ENCODE measurements at places on chromosomes 11 and 22.

DNA sequence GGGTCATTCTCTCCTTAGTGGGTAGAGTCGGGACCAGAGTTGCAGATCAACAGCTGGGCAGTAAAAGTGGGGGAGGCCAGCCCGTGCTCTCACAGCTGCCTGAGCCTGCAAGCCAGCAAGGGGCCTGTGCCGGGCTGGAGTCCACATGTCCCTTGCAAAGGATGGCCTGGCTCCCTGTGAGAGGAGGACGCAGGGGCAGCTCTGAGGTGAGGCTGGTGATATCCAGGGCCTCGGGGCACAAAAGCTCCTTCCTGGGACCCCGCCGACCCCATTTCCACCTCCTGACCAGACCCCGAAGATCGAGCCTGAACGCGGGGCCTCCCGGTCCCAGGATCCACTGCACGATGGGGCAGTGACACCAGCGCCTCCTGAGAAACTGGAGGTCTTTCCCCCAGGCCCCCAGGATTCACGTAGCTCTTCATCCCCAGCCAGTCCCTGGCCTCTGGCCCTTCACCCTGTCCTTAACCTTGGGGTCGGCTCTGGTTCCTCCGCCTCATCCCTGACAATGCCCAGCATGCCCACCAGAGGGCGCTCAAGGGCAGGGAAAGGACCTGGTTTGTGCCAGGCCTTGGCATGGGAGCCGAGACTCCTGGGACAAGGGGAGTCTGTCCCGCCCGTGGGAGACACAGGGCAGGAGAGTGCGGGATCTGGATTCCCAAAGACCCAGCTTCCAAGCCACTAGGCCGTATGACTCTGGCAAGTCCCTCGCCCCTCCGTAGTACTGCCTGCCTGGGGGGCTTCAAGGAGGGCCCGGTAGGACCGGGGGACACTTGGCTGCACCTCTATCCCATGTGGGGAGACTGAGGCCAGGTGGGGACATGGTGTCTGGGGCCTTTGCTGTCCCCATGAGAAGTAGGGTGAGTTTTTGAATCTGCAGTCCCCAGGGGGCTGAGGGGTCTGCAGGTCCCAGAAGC is 17.8 kb upstream of the WNT7B start:
- peak; percentile 79 for DNase-seq

DNA sequence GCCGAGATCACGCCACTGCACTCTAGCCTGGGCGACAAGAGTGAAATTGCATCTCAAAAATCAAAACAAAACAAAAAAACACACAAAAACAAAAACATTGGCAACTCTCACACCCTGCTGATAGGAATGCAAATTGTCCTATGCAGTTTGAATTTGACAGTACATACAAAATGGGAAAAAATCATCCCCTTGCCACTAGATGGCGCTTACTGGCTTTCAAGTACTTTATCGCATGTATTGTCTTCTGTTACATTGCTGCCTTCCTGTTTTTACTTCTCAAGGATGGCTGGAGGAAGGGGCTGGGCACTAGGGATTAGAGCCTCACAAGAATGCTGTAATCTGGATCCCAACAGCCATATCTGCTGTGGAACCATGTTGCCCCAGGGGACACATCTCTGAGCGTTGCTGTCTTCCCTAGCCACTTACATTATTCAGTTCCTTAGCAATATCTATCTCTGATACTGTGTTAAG is 59.4 kb upstream of the A4GALT start:
- DNase-seq = peak; percentile 43

DNA sequence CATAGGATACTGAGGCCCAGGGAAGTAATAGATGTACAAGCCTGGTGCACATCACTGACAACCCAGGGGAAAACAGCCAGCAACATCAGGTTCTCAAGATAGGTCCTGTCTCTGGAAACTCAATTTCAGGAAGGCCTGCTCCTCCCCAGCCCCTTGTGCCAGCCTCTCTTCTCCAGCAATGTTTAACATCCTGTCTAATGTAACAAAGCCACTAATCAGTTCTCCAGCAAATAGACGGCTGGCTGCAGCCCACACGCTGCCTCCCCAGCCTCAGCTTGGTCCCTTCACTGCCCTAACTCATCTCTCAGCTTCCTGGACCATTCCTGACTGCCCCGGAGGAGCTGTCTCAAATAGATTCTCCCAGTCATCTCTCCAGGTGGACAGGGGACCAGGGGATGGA is 37.8 kb downstream of the RPL27A start:
- DNase-seq = no peak

- DNase-seq = no peak
Observed at GRCh38 chr22:33650244-33650643, 270.0 kb downstream of the LARGE1 start.

DNA sequence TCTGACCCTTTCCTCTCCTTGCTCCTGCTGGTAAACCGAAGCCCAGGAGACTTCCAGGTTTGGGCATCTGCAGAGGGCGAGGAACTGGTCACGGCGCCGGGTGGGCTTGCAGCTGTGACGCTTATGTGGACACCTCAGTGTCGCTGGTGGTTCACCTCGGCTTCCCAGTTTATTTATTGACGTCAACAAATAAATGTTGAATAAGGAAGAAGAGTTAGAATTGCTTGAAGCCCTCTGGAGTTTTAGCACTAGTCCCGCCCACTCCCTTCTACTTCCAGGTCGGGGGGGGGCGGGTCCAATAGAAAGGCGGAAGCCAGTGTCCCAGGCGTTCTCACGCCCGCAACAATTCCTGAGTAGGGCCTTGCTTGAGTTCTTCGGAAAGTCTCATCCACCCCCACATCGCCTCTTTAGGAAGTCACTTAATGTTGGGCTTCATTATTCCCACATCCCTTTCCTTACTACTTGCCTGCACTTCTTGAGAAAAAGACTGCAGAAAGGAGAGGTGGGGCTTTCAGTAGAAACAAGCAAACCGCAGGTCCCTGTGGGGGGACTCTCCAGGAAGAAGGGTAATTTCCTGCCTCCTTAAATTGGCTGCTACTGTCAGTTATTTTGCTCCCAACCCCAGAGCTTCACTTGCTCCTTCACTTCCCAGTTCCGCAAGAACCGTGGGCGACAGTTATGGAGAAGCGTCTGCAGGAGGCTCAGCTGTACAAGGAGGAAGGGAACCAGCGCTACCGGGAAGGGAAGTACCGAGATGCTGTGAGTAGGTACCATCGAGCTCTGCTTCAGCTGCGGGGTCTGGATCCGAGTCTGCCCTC is at the start of gene TTC9C:
TTC9C (plus strand) TSS at position 316 of the 818 bp plus-strand sequence; CDS start at position 679, 363 bp downstream.
- peak; percentile 71 for DNase-seq

- no peak for DNase-seq
Observed at GRCh38 chr11:10484461-10485180, 29.6 kb downstream of the AMPD3 start.

- DNase-seq = no peak
Observed at GRCh38 chr11:68659158-68659921, 25.0 kb upstream of the GAL start.

- DNase-seq = no peak
Observed at GRCh38 chr11:75520688-75521087, 5.1 kb downstream of the GDPD5 start.

DNA sequence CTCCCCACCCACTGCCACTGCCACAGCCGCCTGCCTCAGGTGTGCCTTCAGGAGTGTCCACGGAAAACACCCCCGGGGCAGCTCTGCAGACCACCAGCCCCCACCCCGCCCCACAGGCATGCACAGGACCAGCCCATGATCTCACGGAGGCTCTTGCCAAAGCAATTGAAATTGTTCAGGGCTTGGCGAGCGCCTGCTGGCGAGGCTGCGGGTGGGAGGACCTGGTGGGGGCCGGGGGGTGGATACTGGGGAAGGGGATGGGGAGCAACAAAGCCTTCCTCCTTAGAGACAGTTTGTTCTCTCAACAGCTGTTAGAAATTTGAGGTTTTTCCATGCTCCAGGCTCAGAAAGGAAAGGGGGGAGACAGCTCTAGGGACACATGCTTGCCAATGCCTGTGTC is 274.7 kb downstream of the MN1 start:
- no peak for DNase-seq

DNA sequence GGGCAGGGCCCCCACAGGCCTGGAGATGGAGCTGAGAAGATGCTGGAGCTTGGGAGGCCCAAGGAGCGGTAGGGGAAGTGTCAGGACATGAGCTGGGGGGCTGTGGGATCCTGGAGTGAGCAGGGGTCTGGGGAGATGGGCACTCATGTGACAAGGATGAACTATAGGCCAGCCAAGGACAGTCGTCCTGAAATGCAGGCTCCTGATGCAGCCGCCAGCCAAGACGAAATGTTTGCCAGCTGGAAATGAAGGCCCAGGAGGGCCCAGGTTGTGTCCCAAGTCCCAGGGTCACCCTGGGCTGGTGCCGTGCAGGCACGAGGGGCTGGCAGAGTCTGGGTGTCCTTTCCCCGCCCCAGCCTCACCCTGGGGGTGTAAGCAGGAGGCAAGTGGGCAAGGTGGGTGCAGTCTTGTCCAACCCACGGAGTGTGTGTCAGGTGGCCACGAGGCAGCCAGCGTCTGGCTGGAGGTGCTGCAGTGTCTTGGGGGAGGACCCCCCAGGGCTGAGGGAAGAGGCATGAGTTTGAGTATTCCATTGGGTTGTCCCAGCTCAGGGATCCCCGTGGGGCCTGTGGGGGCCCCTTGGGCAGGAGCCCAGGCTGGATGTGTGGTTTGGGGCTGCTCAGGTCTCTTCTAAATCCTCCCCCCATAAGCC is 21.4 kb downstream of the MRGPRG start:
- no peak for DNase-seq

- DNase-seq = no peak
Observed at GRCh38 chr11:117619661-117620060, 177.4 kb downstream of the DSCAML1 start.

DNA sequence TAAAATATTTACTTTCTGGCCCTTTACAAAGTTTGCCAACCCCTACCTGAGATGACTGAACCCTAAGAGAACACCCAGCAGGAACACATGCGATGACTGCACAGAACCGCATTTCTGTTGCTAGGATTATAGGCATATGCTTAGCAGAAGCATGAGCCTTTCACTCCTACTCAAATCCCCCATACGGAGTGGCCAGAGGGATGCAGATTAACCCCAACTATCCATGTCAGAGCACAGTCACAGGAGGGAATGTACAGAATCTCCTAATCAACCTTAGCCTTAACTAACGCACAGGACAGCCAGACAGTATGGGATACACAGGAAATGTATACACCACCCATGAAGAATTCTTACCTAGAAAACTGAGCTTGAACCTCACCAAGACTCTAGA is 6.2 kb downstream of the HPS4 start:
- DNase-seq = no peak

GRCh38 chr11:2865922-2866577 is 19.5 kb downstream of the CDKN1C start:
- no peak for DNase-seq

GRCh38 chr11:111541254-111542061 is 938 bp downstream of the LAYN start:
- no peak for DNase-seq

DNA sequence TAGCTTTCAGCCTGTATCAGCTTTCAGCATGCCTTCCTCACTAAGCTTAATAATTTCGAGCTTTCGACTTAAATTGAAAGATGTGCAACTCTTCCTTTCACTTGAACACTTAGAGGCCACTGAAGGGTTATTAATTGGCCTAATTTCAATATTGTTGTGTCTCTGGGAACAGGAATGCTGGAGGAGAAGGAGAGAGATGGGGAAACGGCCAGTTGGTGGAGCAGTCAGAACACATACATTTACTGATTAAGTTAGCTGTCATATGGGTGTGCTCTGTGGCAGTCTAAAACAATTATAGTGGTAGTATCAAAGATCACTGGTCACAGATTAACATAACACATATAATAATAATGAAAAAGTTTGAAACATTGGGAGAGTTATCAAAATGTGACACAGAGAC is 106.2 kb downstream of the LRRC32 start:
- no peak for DNase-seq

DNA sequence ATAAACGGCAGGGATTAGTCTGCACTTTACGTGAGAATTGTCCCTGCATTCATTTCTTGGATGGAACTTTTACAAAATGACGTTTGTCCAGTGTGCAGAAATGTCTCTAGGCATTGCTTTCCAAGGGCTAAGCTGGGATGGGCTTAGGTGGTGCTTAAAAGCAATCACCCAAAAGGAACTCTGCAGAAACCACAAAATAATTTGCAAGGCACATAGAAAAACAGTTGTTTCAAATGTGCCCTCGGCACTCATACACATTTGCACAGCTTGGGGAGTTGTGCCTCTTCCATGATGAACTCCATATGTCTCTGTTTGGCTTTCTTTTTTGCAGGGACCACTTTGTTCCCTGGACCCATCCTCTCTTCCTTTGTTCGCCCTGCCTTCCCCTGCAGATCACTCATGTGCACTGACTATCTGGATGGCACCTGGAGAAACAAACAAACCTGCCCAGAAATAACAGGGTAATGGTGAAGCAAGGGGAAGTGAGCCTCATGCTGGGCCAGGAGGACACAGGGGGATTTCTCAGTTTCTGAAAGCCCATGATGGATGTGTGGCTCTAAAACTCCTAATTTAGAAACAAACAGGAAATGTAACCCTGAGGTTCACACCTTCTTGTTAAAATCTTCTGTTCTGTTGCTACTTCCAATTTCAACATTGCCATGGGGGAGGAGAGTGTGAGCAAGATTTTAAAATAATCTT is 150.2 kb downstream of the SNX19 start:
- DNase-seq = no peak

DNA sequence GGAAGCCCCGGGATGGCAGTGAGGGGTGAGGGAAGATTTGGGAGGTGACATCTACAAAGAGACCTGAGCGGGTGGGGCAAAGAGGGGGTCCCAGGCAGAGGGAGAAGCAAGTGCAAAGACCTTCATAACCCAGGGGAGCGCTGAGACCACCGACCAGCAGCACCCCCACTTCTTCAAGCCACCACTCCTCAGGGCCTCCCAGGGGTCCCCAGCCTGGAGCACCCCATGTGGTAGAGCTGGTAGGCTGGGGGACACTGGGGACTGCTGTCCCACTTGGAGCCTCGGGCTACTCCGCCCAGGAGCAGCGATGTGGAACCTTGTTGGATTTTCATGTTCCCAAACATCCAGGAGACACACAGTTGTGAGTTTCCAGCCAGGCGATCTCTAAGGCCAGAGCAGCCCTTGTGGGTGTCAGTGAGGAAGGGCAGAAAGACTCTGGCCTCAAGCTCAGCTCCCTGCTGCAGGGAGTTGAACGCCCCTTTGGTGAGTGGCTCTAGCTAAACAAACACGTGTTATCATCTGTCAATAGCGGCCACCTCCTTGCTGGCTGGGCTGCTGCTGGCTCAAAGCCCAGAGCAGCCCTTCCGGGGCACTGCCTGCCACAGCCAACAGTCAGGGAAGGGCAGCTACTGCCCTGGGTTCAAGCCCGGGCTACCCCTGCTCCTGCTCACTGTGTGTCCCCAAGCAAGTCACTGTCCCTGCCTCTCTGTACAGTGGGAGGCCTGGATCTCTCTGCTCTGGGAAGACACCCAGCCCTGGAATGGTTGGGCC is 25.7 kb upstream of the CHKA start:
- DNase-seq = no peak

DNA sequence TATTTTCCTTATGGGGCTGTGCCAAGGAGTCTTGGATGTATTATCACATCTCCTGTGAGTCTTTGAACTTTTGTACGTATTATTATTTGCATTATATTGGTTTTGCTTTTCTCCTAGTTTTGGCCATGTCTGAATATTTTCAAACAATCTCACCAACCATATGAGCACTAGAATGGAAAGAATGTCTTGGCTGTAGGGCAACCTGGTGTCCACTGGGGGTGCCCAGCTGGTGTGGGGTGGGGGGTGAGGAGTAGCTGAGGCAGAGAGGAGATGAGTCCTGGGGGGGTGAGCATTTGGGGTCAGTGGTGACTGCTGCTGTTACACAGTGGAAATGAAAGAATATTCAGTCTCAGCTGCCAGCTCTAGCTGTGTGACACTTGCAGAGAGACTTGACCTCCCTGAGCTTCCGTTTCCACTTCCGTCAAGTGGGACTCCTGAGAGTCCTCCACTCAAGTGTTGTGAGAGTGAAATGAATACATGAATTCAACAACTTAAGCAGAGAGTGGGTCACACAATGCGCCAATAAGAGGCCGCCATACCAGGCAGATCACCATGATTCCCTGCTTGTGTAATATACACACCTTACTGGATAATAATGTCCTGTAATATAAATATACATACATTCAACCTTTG is 12.7 kb upstream of the PVALB start:
- DNase-seq = no peak
